ENCODE measurements at places on chromosomes 7 and 10.

- no peak for DNase-seq
Measured at GRCh38 chr7:28595076-28595475, 182.8 kb downstream of the CREB5 start.

DNA sequence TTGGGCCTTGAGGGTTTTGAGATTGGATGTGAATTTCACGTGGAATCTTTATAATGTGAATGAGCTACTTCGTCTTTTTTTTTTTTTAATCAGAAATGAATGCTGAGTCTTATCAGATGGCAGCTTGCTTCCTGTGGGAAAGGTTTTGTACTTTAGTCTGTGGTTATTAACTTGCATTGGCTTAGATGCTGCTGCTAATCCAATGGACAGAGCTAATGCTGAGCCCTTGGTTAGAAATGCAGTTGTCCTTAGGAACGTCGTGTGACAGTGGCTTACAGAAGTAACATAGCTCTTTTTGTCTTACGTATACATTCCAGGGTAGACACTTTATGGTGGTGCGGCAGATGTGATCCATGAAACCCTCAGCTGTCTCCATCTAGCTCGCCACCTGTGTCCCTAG, 32.8 kb downstream of the ADCY1 start:
- no peak for DNase-seq

DNA sequence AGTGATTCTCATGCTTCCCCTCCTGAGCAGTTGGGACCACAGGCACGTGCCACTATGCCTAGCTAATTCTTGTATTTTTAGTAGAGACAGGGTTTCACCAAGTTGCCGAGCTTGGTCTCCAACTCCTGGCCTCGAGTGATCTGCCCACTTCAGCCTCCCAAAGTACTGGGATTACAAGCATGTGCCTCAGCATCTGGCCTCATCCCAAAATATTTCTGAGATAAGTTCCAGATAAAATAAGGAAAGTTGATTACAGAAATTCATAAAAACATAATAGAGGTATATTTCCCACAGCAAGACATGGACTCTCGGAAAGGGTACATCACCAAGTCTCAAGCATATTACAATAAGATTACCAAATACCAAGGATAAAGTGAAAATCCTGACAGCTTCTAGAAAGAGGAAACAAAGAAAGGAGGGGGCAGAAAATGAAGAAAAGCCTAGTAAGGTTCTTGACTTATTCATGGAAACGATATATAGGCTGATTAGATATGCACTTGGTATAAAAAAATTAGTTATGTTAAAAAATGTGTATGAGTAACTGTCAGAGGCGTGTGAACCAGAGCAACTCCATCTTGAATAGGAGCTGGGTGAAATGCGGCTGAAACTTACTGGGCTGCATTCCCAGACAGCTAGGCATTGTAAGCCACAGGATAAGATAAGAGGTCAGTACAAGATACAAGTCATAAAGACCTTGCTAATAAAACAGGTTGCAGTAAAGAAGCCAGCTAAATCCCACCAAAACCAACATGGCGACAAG, 35.0 kb downstream of the IQUB start:
- peak; percentile 22 for DNase-seq

DNA sequence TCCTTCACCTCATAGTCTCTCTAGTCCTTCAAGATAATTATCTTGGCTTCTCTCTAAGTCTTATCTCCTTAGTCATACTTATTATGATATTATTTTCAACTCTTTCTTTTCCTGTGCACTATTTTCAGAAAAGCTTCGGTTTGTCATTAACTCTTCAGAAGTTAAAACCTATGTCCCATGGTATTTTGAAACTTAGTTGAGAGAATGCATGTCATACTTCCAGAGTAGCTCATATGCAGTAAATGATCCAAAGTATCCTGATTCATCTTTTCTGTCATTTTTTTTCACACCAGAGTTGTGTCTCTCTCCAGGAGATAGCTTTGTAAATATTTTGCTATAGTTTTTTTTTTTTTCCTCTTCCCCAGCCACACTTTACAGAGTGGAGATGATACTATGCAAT, 1008.6 kb downstream of the NRG3 start:
- peak; percentile 2 for DNase-seq

DNA sequence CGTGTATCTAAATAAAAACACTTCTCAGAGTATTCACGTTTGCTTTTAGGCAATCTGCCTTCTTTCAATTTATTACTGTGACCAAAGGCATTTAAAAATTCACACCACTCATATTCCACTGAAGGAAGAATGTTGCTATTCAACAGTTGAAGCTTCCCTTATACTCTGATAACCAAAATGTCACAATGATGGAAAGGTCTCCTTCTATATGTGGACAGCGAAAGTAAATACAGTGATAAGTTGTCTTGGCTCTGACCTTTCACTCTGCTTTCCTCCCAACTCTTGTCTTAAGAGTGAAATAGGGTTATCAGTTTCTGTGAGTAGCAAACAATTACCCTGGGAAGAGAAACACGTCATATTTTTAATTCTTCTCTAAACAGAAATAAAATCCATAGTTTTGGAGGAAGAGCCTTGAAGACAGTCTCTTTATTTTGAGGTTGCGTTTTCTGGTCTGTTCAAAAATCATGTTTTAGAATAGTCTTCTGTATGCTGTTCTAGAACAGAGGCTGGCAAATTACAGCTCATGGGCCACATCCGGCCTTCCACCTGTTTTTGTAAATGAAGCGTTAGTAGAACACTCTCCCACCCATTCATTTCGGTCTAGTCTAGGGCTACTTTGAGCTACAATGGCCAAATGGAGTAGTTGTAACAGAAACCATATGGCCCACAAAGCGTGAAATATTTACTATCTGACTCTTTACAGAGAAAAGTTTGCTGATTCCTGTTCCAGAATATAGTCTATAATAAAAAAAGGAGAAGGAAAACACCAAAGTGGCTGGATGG, 41.3 kb downstream of the ETV1 start:
- DNase-seq: no peak

DNA sequence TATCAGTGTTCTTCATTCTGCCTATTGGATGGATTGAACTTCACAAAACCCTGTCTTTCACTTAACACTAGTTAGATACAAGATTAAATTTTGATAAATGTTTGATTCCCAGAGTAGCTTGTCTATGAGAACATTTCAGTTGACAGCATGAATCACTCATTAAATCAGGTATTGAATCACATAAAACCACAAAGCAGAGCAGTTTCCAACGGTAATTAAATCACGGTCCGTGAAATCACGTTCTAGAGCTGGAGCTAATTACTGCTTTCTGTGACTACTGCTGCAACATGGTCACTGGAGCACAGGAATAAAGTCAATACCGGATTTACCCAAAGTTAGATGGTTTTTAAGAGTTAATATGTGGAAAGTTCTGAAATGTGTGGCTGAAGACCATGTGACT, 257.8 kb upstream of the PCDH15 start:
- no peak for DNase-seq

DNA sequence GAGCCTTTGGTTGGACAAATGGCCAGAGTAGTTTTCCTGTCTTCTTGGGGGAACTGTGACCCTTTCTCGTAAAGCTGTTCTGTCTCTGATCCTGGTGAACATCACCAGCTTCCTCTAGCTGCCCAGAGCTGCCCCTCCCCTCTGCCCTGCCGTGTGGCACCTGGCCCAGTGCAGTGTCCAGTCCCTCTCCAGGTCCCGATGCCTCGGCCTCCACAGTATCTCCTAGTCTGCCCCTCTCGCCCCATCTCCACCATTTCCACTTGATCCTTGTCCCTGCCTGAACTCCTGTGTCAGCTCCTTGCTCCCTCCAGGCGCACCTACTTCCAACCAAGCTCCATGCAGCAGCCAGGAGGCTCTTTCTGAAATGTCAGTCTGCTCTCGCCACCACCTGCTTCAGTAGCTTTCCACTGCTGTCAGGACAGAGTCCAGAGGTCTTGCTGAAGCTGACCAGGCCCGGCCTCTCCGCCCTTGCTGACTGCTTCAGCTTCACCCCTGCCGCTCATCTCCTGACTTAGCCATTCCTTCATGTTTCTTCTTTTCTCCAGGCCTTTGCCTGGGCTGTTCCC, 133.6 kb downstream of the GRK5 start:
- DNase-seq: no peak

GRCh38 chr7:91603707-91604106, 276.8 kb downstream of the MTERF1 start:
- no peak for DNase-seq

DNA sequence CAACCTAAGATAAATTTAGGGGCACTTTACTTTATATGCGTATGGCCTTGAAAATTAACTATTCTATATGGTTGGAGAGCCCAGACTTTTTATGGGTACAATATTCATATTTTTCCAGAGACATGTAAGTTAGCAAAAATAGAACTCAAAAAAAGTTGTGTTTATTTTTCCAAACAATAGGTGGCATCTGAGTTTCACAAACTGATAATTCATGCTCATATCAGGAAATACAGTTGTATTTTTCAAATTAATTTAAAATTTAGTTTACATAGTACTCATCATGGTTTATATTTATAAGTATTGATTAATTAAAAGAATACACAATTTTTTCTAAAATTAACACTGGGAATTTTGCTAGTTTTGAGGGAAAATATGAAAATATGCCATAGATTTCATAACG, 34.6 kb downstream of the ANKRD7 start:
- peak; percentile 4 for DNase-seq

GRCh38 chr7:9889554-9889953, 1084.1 kb upstream of the PHF14 start:
- DNase-seq: no peak

- DNase-seq: no peak
Measured at GRCh38 chr7:16728811-16729210, 24.7 kb upstream of the TSPAN13 start.

GRCh38 chr7:94710256-94710655, 54.3 kb upstream of the SGCE start:
- peak; percentile 10 for DNase-seq

GRCh38 chr7:117124591-117125220, 171.4 kb downstream of the ST7 start:
- DNase-seq: peak; percentile 93

DNA sequence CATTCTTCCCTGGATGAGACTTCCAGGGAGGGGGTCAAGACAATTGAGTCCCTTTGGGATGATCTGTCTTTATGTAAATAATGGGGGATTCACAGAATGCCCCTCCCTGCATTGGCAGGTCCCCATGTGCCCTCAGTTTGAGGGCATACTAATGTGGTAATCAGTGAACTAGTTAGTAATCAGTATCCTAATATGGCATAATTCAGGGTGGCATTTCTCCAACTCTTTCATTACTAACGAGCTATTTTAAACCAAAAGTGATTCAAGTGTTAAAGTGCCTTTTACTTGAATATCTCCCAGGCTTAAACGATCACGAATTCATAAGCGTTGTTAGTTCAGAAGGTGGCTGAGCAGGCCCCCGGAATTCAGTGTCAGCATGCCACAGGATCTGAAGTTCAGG, 1.6 kb upstream of the DNAJB6 start:
- DNase-seq: no peak

DNA sequence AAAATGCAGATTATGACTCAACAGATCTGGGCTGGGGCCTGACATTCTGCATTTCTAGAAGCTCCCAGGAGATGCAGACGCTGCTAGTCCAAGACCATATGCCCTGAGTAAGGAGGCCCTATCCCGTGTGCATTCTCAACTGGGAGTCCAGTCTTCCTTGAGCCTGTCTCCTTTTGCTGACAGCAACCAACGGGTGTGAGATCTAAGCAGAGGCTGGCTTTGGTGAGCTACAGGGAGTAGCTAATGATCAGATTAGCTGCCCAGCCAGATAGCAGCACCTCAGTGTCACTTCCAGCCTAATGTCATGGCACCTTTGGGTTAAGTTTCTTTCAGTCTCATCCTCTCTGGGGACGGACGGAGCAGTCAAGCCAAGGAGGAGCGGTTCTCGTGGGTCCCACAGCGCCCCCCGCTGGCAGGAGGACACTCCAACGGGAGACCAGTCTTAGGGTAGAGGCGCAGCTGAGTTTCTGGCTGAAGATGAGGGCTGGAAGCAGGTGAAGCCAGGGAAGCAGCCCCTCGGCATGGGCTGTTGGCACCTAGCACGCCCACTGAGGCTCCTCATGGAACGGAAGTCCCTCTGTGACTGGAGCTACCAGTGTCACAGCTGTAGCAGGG, 154.0 kb downstream of the CCDC3 start:
- DNase-seq: no peak

- DNase-seq: no peak
Measured at GRCh38 chr10:133264461-133264860, 12.2 kb downstream of the ADAM8 start.

DNA sequence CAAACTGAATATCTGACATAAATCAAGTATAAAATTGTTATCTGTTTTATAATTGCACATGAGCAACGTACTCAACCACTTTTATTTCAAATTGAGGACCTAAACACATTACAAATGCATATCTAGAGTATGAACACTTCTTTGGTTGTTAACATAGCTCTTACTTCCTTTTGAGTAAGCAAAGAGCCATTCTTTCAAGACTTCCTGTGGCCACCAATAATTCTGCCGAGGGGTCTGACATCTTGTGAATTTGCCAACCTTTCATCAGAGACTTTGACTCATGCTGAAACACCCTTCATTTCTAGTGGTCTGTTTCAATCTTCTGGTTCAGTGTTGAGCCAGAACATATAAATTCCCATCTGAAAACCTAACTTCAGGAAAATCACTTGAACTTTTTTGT, 59.4 kb downstream of the CDK14 start:
- DNase-seq: peak; percentile 85

DNA sequence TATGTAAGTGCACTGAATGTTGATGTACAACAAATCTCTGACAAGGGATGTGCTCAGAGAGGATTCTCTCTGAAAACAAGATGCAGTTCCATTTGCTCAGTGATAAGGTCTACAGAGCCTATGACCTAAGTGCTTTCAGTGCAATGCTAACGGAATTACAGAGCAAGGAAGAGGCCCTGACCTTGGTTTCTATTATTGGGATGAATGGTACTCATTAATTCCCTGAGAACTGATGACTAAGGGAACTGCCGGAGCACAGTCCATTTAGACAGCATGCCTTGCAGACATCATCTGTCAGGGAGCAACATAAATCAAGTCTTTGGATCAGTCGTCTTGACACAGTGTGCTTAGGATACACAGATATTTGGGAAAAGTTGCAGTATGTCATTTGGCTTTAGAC, 340.8 kb downstream of the PHTF2 start:
- peak; percentile 31 for DNase-seq

DNA sequence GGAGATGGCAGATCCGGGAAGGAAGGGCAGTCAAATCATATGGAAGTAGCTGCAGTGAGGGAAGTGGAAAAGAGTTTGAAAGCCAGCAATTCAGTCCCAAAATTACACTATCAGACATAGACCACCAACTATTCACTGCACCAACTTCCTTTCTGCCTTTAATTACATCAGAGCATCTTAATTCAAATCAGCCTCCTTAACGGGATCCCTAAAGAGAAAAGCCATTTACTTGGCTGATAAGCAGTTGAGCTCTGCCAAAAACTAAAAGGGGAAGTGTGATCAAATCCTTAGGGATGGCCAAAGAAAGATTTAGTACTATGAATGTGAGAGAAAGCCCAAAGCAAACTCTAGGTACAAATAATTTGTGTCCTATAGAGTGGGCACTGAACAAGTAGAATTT, 110.4 kb downstream of the AMPH start:
- DNase-seq: no peak

DNA sequence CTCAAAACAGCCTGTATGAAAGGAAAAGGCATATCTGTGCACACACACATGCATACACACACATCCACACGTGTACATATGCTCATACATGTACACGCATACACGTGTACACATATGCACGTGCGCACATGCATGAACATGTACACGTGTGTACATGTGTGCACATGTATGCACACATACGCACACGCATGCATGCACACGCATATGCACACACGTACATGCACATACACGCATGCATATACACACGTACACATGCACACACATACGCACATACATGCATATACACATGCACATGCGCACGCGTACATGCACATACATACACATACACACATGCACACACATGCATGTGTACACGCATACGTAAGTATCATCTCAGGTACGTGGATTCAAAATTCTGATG, 19.4 kb downstream of the DIP2C start:
- no peak for DNase-seq
